ENCODE measurements at places on chromosomes 6 and 20. TPM values are rescaled to one million over a fixed set of nuclear protein-coding genes. Genes with fewer than 3 reads are reported as not detected.
A peak's percentile ranks its signal among the peaks of the same experiment; 100 is the strongest.

GRCh38 chr20:3658716-3659491 lies 4.3 kb downstream of the GFRA4 start:
- no peak for DNase-seq

DNA sequence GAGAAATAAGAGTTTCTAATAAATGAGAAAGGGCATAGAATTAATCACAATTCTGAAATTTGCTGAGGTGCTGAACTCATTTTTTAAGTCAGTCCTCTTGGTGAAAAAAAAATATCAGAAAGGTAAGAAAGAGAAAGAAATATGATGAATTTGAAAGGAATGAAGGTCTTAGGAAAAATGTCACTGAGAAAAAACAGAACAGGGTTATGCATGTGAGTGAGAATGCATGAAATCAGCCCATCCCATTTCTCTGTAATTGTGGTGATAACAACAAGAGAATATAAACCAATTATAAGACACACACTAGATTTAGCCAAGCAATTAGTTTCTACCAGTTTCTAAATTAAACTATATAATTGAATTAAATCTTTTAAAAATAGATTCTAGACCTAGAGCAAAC lies 138.9 kb downstream of the TBX18 start:
- DNase-seq, result no peak

GRCh38 chr6:153170511-153170910 lies 39.4 kb upstream of the RGS17 start:
- no peak for DNase-seq

Gene DLK2
- 2.0 TPM for total RNA-seq

DNA sequence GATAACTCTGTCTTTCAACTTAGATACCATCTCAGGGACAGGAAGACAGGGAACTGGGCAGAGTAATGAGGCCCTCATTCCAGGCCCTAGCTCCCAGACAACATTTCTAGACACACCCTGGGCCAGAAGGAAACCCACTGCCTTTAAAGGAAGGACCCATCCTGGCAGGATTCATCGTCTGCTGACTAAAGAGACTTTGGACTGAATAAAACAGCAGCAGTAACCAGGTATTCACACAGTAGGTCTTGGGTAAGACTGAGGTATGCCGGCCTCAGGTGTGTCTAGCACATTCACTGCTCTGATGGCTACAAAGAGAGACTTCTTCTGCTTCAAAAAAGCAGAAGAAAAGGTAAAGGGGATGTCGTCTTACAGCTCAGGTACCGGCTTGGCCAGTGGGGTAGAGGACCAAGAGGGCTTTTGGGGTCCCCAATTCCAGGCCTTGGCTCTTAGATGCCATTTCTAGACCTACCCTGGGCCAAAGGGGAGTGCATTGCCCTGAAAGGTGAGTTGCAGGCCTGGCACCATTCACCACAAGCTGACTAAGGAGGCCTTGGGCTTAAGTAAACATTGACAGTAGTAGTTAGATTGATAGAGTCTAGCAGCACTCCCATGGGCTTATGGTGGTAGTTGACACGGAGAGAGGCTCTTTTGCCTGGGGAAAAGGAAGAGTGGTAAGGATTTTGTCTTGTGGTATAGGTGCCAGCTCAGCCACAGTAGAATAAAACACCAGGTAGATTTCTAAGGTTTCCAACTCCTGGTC lies 13.4 kb downstream of the SNX14 start:
- no peak for DNase-seq

DNA sequence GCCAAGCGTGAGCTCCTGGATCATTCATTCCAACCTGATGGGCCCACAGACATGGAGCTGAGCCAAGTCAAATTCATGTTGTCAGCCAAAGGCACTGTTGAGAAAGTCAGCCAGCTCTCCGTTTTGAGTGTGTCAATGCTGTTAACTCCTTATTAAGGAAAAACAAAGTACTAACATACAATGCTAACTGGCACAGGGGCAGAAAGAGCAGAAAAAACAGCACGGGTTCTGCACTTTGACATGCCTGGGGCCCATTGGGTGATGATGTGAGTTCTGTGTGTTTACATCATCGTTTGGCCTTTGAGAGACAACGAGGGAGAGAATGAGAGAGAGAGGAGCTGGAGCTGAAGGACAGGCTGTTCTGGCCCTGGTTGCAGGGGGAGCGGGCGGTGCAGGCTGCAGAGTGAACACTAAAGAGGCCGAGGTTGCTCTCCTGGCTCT lies 85.9 kb downstream of the SMOC2 start:
- DNase-seq, result peak; percentile 49

DNA sequence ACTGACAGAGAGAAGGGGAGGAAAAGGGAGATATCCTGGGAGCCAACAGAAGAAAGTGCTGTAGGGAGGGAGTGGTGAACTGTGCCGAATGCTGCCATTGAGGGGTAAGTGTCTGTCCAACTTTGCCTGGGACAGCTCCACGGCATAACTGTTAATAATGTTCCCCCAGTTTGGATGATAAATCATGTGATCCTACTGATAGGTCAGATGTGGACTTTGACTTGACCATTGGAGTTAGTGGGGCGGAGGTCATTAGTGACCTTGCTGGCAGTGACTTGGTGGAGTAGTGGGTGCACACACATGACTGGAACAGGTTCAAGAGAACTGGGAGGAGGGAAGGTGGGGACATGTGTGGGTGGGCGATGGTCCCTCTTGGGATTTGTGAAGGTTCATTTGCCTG lies 50.4 kb downstream of the CDH22 start:
- DNase-seq, result no peak

DNA sequence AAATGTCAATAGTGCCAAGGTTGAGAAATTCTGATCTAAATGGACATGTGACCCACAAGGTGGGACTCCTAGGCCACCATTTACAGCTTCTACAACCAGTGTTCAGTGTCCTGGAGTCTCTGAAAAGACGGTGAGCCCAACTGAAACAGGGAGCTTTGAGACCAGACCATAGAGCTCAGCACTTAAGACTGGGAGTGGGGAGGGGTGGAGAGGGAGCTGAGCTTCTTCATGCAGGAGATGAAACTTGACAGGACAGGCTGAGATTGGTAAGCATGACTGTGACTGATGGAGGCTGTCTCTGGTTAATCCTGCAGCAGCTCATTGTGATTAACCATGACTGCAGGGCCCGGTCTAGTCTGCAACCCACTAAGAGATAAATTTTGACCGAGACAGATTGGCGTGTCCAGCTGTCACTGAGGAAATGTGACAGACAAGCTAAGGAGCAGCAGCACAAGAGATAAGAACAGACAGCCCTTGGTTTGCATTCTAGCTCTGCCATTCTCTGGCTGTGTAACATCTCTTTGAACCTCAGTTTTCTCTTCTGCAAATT lies 1.4 kb upstream of the AAR2 start:
- DNase-seq, result no peak

- no peak for DNase-seq
Observed at GRCh38 chr20:433300-433975, 25.3 kb downstream of the RBCK1 start.

DNA sequence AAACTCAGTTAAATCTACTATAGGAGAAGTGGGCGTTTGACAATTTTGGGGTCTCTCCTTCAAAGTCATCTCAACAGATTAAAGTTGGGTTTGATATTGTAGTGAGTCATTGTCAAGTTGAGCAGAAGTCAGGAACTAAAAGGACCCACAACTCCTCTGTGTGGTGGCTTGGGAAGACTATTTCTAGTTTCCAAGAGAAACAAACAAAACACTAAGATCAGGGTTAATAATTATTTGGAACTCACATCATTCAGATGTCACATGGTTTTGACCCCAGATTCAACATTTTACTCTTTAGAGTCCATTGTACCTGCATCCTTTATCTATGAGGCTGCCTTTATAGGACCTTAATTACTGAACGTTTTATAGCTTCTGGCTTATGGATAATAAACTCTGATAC lies 45.3 kb upstream of the TINAG start:
- DNase-seq, result no peak

DNA sequence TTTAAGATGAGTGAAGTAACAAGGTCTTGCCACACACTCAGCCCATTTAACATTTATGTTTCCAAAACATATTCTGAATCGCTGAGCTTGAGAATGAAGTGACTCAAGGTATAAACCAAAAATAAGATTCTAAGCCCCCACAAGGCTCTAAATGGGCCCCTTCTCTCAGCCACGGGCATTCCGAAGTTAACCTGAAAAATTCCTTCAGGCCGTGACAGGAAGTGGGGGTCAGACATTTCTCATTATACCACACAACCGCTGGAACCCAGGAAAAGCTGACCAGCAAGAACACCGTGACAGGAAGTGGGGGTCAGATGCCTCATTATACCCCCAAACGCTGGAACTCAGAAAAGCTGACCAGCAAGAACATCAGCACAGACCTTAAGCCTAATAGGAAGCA lies 247.9 kb downstream of the ERMARD start:
- no peak for DNase-seq

- no peak for DNase-seq
Observed at GRCh38 chr6:64054861-64055260, 419.3 kb downstream of the PHF3 start.

Gene RRAGD
- total RNA-seq, result 11.4 TPM

Gene ENPP5
- total RNA-seq, result 5.2 TPM

- DNase-seq, result no peak
Observed at GRCh38 chr20:58853976-58854637, 1.6 kb downstream of the GNAS start.

Gene TOP1
- 29.2 TPM for total RNA-seq

- DNase-seq, result no peak
Observed at GRCh38 chr6:105907301-105907700, 178.8 kb upstream of the PRDM1 start.

- DNase-seq, result no peak
Observed at GRCh38 chr6:136012198-136012887, 160.8 kb downstream of the PDE7B start.

Gene GABRR2
- 1.1 TPM for total RNA-seq

- DNase-seq, result peak; percentile 84
Observed at GRCh38 chr6:165308926-165309731, at the start of gene C6orf118. Gene C6orf118 (minus strand): TSS chr6:165309605. CDS start chr6:165309586, 19 bp downstream.

Gene PDE7B
- 34.2 TPM for total RNA-seq

DNA sequence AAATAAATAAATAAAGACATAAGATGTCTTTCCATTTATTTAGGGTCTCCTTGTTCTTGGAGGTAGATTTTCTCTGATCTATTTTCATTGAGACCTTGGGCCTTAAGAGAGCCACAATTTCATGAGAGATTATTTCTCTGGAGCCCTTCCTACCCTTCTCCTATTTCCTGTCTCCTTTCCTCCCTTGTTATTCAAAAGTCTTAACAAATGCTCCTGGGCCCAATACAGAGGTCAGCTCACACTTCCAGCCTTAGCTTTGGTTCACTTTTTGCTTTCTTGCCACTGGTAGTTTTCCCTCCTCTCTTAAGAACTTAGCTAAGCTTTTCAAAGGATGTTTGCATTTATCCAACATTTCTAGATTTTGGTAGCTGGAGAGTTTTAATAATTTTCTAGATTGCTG lies 44.0 kb downstream of the PTPRA start:
- no peak for DNase-seq

Gene SNAI1
- total RNA-seq, result 0.69 TPM

DNA sequence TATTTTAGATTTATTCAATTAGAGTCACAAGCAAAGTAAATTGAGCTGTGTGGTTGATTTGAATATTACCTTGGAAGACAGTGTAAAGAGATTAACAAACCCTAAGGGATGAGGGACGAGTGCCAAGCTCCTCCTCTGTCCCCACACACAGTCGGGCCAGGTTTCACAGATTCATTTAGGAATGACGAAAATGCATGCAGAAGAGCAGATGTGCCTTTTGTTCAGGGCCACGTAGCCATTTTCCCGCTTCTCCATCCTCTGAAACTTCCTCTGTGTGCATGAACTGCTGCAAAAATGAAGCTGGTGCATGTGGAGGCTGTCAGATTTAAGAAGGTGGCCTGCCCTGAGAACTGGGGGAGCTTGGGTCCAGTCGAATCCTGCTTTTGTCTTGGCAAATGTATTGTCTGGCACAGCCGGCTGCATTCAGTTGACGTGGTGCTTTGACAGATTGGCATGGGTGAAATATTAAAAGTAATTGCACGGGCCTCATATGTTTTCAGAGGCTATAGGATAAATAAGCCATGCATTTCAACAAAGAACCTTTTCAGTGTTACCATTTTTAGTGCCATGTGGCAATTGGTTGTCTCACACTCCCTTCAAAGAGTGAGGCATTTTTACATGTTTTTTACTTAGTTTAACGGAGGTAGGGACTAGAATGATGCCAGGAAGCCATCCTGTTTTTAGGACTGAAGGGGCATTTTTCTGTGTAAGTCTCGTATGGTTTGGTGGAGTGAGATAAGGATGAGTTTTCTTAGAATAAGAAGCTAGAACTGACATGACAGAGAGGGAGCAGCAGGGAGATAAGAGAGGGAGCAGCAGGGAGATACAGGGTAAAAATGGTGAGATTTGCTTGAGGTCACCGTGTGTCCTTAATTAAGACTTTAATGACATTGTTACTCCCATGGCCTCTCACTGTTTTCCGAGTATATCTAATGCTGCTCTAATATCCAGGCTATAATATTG lies 361.1 kb downstream of the NRN1 start:
- no peak for DNase-seq

Gene CBLN4
- 11.7 TPM for total RNA-seq

GRCh38 chr6:151026041-151026663 lies 160.7 kb downstream of the MTHFD1L start:
- DNase-seq, result no peak

DNA sequence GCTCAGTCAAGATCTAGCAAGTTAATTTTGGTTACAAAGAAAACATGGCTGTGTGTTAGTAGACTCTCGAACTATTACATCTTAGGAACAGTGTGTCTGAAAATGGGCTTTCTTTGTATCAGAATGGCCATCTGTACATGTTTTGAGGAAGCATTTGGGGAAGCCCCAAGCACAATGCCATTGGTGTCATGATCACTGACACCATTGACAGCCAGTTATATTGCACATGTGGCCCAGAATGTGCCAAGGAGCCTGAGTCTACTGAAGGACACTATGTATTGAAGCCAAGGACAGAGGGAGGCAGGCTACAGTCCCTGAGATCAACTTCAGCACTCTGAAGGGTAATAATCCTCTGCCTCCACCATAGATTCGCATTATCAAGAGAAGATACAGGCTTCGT lies 12.6 kb upstream of the FAM50B start:
- DNase-seq, result no peak

Gene BFSP1
- total RNA-seq, result 3.3 TPM

Gene PCNA
- 91.9 TPM for total RNA-seq

- DNase-seq, result no peak
Observed at GRCh38 chr6:9095729-9096128, 660.4 kb upstream of the SLC35B3 start.

DNA sequence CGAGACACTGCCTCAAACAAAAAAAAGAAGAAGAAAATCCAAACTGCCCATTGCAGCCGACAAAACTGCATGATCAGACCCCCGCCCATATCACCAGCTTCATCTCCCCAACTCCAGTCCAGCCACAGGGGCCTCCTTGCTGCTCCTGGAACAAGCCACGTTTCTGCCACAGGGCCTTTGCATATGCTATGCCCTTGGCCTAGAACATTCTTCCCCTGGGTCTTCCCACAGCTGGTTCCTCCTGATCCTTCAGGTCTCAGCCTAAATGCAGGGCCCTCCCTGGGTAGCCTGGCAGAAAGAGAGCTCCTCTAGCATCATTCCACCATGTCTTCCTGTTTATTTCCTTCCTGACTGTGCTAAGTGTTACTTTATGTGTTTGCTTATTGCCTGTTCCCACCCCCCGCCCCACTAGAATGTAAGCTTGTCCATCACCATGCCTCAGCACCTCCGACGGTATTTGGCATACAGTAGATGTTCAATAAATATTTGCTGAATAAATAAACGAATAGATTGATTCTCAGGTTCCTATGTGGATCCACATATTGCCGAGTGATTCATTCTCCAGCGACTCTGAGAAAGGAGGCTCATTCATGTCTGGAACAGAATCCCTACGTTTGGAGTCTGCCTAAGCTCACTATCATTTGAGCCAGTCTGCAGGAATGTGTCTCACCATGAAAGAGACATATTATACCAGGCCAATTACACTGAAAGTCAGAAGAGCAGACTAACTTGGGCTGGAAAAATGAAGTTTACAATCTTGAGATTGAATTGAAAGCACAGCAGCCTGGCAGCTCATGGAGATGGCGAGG lies 56.1 kb downstream of the NFATC2 start:
- DNase-seq, result no peak

Data from urinary bladder (tissue), 4 donors.